GM20000 (cell line): ENCODE measurements at places on chromosomes 5 and 9.

DNA sequence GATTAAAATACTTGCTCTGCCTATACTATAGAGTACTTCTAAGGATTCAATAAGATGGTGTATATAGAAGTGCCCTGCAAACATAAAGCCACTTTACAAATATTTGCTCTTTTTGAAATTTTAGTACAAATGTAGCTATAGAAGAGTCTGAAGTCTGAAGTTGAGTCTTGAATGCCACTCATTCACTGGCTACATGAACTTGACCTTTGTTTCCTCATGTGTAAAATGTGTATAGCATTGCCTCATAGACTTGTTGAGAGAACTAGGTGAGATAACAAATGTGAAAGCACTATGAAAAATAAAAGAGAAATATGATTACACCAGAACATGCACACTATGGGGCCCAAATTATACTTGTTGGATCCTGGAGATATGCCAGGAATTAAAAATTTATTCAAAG is 244.7 kb downstream of the SEC61B start:
- no peak for DNase-seq

- no peak for DNase-seq
Measured at GRCh38 chr5:95887977-95888376, 65.5 kb upstream of the GLRX start.

DNA sequence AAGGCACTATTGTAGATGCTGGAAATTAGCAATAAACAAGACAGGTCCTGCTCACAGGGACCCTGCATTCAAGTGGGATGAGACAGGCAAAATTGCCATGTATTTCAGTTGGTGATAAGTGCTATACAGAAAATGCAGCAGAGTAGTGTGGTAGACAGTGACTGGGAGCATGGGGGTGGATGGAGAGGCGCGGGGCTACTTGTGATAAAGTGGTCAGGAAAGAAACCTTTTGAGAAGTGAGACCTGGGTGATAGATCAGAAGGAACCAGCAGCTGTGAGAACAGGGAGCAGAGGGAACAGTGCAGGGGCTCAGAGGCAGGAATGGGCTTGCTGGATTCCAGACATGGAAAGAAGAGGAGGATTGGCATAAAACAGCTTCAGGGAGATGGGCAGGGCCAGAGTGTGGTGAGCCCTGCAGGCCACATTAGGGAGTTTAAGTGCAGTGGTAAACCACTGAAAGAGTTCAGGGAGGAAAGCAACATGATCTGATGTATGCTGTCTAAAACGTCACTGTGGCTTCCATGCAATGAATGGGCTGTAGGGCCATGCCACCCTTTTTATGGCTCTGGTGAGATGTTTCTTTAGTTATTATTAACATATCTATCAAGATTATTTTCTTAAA is 7.3 kb downstream of the CRHBP start:
- peak; percentile 57 for DNase-seq

DNA sequence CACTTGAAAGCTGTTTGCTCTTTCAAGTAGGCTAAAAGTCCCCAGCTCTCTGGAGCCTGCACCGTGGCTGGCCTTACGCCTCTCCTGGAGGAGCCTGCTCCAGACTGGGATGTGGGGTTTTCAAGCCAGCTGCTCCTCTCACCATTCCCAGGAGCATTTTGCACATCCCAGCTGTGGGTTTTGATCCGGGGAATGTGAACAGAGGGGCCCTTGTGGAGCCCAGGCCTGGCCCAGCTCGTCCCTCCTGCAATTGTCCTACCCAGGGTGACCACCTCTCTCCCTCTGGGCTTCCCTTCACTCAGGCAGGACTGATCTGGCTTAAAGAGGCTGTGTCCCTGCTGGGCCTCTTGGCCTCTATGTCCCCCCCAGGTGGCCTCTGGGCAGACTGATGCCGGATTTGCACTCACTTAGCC is 32.5 kb upstream of the TIFAB start:
- DNase-seq = no peak

DNA sequence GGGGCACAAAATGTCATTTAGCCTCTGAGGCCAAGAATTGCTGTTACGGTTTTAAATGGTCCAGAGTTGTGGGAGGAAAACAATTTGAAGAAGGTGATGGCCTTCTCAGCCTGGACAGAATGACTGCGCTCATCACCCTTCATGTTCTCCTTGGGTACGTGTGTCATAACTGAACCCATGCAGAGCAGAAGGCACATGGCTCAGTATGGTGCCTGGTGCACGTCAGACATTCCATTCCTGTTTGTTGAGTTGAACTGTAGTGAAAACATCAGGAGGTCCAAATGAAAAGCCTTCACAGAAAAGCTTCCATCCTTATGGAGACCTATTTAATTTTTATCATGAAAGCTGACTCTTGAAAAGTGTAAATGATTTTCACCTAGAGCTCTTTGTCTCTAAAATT is 133.2 kb downstream of the CFAP90 start:
- DNase-seq = no peak
